ENCODE measurements at places on chromosomes 2 and 18.

DNA sequence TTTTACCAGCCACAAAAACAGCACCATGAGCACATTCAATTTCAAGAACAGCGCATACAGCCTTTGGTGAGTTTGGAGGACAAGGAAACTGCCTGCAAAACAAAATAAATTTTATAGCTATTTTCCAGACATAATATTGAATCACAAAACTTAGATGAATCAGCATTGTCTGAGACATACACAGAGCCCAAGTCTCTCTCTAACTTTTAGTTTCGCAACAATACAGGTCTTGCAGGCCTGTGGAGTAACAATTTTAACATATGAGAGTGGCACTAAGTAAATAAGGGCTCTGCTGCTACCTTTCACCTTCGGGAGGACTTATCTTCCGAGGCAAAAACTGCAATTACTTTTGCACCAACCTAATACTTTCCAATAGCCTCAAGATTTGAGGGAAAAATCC is 56.1 kb upstream of the PEX13 start:
- no peak for DNase-seq

- DNase-seq: no peak
Measured at GRCh38 chr2:28592481-28592880, 96.6 kb downstream of the PLB1 start.

- DNase-seq: no peak
Measured at GRCh38 chr2:223007531-223007930, 44.5 kb upstream of the KCNE4 start.

- DNase-seq: no peak
Measured at GRCh38 chr2:233098618-233099017, 38.5 kb downstream of the INPP5D start.

DNA sequence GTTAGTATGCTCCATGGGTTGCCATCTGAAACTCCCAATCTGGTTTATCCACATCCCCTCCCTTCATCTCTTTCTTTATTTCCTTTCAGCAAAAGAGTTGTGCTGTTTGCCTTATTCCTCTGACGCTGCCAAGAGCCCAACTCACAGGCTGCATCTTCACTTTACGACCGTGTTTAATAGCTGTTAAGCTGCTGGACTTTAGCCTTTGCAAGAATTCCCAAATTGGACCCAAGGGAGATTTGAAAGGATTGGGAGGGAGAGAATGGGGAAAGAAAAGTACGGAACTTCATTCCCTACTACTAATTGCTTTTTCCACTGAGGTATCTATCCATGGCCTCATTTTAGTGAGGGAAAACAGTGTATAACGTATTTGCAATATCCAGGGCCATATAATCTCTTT is 263.4 kb upstream of the MEIS1 start:
- no peak for DNase-seq

GRCh38 chr2:231396058-231396821 is 730 bp downstream of the B3GNT7 start:
- DNase-seq: no peak

- DNase-seq: no peak
Measured at GRCh38 chr2:1868683-1869141, 124.4 kb upstream of the PXDN start.

- DNase-seq: no peak
Measured at GRCh38 chr2:1974397-1974796, 230.1 kb upstream of the PXDN start.

DNA sequence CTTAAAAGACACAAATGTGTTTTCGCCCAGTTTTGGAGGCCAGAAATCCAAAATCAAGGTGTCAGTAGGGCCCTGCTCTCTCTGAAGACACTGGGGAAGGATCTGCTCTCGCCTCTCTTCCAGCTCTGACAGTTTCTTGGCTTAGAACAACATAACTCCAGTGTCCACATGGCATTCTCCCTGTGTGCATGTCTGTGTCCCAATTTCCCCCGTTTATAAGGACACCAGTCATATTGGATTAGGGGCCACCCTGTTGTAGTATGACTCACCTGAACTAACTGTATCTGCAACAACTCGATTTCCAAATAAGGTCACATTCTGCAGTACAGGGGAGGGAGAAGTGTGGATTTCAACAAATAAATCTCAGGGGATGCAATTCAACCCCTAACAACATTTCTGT is 263.2 kb downstream of the SS18 start:
- DNase-seq: no peak

DNA sequence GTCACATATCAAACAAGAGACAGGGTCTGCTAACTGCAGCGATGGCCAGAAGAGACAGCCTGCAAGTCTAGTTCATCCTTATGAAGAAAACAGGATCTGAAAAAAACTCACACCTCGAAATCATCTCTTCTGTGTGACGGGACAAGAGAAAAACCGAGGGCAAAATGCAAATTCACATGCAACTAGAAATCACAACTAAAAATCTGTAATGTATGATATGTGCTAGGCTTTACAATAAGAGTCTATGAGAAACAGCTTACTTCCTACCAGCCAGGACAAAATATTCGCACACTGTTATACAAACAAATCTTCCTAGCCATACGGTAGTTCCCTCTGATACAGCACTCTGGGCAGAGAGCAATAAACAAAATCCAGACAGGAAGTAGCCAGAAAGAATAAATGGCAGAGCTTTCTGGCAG is 48.8 kb downstream of the ANKRD44 start:
- DNase-seq: no peak

Measured in activated T-cell treated with anti-CD3 and anti-CD28 coated beads for 4 hours (primary cell).